ENCODE measurements at places on chromosomes 1 and 21.
A peak's percentile ranks its signal among the peaks of the same experiment; 100 is the strongest.

DNA sequence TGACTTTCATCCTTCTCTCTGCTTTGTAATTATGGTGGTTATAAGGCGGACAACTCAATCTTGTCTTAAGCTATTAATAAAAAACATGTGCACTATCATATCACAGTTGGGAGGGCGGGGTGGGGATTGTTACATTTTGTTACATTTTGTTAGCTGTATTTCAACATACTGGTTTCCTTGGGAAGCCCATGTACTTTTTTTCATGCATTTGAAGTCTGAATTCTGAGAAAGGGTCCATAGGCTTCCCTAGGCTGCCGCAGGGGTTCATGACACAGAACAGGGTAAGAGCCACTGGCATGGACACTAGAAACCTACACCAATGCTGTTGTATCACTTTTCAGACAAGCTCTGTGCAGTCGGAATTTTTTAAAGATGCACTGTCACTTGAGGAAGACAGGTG is 178.8 kb downstream of the ETS2 start:
- DNase-seq = no peak

DNA sequence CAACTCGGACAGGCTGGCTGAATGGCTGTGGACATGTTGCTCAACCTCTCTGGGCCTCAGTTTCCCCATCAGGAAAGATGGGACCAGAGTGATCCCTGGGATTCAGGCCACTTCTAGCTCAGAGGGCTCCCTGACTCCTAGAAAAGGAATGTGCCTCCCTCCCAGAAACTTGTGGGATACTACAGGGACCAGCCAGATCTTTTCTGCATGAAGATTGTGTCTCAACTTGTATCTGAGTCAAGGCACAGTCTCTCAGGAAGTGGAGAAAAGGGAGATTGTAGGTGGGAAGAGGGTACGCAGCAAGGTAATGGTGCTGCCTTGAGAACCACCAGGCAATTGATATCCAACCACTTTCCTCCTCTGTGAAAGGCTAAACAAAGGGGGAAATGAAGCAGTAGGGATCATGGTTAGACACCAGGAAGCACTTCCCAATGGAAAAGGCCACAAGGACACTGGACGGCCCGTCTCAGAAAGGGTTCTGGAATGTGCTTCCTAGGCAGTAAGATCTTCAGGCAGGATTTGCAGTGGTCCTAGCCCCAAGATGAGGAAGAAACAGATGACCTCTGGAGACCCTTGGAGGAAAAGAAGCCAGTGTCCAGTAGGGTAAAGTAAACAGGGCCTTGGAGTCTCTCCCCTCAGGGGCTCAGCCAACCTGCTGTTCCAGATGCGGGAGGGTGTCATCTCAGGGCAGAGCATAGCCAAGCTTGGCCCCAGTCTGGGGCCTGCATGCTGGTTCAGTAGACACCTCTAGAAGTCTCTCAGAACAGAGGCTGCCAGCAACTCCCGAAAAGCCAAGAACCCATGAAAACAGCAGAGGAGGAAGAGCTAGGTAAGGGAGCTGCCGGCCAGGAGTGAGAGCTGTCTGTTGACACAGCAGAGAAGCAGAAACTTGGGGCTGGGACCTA is 16.8 kb downstream of the IFFO2 start:
- DNase-seq = no peak

DNA sequence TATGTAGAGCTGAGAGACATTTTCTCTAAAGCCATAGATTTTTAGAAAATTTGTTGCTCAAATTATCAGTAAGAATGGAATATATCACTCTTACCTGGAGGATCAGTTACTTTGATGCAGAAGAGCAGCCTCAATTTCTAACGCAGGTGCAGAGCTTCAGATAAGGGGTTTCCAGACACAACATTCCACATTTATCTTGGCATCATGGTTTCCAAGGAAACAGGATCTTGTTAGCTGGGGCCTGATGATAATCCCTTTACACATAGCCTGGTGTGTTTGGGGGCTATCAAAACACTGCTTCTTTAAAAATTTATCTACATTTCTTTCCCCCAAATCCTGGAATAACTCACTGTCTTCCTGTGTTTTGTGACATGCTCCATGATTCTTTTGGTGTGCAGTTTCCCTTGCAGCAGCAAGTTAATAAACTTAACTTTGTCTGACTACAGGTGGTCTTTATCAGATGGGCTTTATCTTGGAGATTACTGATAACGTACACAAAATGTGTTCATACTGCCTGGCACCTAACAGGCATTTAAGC is 2.7 kb upstream of the STX12 start:
- DNase-seq = no peak

GRCh38 chr1:105585791-105586190 is 1470.7 kb upstream of the PRMT6 start:
- DNase-seq = no peak

GRCh38 chr1:169106921-169107602 is 572 bp downstream of the ATP1B1 start:
- DNase-seq = no peak

DNA sequence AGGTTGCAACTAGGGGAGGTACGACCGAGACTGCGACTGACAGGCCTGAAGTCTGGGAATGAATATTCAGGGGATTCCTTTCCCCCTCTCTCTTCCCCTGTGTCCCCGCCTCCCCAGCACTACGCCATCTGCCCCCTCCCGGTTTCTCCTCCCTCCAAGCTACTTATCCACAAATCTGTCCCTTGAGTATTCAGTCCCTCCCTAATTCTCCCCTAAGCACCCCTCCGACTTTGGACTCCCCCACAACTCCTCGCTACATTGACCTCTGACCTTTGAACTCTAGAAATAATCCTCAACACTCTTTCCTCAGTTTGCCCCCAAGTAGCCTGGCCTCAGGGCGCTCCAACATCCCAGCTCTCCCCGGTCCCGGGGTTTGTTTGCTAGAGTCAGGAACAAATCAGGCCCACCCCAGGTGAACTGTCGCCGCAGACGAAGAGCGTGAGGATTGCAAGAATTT is 393 bp downstream of the LYSMD1 start:
- DNase-seq = no peak

- DNase-seq = peak; percentile 6
Measured at GRCh38 chr1:223556414-223557129, 108.9 kb downstream of the CAPN8 start.

- no peak for DNase-seq
Measured at GRCh38 chr1:180923021-180923841, 10.5 kb downstream of the KIAA1614 start.

- DNase-seq = no peak
Measured at GRCh38 chr1:230684146-230684545, 29.8 kb downstream of the AGT start.

GRCh38 chr1:202154148-202154765 is 6.1 kb downstream of the PTPN7 start:
- DNase-seq = no peak

- peak; percentile 13 for DNase-seq
Measured at GRCh38 chr1:167401260-167401873, 117.0 kb downstream of the CD247 start.

DNA sequence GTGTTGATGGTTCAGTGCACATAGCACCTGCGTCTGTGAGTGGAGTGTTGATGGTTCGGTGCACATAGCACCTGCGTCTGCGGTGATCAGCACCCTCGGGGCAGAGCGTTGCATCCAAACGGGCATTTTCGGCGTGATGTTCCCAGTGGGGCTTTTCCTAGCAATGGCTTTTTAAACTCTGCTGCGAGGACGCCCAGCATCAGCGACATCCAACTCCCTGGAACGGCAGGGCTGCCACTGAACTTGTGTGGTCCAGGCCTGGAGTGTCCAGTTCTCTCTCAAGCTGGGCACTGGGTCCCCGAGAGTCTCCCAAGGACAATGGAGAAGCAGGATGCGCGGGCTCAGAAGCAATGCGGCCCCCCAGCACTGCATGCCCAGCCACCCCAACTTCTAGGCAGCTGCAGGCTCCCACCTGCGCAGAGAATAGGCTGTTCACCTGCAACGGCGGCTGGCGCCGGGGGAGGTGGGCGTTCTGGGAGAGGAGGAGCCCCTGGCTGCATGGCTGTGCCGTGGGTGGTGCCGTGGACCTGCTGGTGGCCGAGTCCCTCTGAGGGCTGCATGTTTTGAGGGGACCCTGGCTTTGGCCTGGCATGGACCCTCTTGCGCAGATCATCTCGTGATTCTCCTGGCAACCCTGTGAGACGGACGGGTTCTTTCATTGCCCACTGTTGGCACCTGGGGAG is 10.1 kb upstream of the C1orf174 start:
- no peak for DNase-seq

GRCh38 chr1:181593042-181593441 is 109.7 kb downstream of the CACNA1E start:
- DNase-seq = no peak

DNA sequence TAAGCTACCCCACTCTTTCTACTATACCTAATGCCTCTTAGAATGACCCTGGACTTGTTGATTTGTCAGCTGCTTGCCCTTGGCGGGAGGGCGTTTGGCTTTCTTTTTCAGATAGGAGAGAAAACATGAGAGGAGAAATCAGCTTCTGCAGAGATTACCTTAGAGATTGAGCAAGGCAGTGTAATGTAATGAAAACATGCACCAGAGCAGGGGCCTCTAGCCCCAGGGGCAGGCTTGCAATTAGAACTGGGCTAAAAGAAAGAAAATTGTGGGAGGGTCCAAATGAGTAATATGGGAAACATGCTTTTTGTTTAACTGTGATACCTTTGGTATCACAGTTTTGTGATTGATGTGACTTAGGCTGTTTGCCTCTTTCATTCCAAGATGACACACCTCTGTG is 89.7 kb downstream of the PBX1 start:
- no peak for DNase-seq

DNA sequence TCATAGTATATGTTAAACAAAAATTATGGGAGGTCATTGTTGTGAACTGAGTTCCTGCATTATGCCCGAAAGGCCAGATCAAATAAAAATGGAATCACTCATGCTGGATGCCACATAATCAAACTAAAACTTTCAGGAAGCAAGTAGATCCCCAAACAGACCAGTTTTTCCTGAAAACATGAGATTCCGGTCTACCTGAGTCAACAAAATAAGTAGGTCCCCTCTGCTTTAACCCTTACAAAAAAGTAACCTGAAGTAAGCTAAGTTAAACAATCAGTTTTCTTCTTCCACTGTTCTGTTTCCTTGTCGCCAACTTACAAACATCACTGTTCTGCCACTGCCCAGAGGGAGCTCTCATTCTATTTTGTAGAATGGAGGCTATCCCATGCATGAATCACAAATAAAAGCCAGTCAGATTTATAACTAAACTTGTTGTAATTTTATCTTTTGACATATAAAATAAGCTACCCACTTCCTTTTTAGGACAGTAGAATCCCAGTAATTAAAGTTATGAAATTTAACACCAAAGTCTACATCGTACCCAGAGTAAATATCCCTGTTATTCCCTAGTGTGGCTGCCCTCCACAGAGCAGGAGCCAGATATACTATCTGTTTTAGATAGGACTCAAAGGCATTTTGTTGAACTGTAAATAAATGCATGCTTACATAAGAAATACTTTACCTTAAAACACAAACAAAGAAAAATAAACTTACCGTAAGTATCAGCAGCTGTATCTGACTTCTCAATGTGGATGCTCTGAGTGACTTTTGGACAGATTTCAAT is 149.4 kb downstream of the TIAM1 start:
- no peak for DNase-seq

DNA sequence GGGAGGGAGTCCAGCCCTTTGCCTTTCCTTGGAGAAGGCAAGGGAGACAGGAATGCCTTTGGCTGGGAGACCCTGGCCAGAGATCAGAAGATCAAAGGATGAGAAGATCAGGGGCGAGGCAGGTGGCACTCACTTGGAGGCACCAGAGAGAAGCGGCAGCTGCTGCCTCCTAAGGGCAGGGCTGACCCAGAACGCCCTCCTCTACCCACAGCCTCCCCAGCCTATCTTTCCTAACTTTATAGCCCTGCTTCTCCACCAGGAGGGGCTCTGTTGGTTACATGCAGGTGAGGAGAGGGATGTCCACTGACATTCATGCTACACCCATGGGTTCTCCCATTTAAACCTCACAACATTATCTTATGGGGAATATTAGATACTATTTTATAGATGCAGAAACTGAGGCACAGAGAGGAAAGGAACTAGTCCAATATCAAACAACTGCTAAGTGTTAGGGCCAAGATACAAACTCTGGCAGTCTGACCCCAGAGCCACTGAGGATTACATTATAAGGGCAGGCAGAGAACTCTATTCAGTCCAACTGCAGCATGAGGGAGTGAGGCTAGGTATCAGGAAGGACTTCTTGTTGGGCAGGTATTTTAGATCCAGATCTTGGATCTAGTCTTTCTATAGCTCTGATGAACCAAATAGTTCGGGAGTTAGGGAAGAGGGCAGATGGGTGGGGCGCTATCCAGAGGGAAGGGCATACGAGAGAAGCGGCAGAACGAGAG is 19.9 kb downstream of the LGR6 start:
- DNase-seq = no peak

DNA sequence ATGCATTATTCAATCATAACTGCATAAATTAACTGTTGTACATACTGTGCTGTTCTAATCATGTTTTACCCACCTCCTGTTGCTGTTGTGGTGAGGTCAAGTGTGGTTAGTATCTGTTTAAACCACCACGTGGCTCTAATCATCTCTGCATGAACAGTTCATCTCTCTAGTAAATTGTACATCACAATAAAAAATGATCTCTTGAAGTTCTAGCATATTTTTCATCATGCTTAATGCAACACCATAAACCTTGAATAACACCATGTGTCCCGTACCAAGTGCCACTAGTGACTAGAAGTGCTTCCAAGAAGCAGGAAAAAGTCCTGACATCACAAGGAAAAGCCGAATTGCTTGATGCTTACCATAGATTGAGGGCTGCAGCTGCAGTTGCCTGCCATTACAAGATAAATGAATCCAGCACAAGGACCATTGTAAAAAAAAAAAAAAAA is 51.7 kb downstream of the SNRPE start:
- no peak for DNase-seq

DNA sequence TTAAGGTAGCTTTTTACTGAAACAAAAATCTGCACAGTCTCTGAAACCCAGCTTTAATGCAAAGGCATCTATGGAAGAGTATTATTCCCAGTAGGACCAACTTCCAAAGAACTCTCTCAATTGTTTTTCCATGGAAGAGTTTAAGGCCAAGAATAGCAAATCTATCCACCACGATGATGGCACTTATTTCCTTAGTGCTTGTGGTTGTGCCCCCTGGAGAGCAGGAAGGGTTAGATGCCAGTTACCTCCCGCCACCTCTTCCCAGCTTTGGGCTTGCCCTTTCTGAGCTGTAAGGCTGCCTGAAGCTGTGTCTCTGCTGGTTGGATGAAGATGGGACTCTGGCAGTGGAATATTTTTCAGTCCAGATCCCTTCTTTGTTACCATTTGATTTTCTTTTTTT is 4.8 kb upstream of the ATP1A1 start:
- DNase-seq = no peak

GRCh38 chr1:87336623-87337067 is 8.0 kb downstream of the LMO4 start:
- DNase-seq = no peak

GRCh38 chr1:234533975-234534876 is 55.2 kb upstream of the TARBP1 start:
- DNase-seq = no peak

GRCh38 chr1:188425687-188426086 is 1596.9 kb downstream of the PLA2G4A start:
- no peak for DNase-seq

- no peak for DNase-seq
Measured at GRCh38 chr1:30842697-30843354, 65.7 kb downstream of the SDC3 start.

All from stimulated activated CD4-positive, alpha-beta T cell treated with anti-CD3 and anti-CD28 coated beads, Interleukin-4, amount 100 ng/mL, for 4 hours (primary cell).